Astrocyte (in vitro differentiated cells and primary cell): ENCODE measurements at places on chromosomes 12 and 14. TPM values are rescaled to one million over a fixed set of nuclear protein-coding genes. Genes with fewer than 3 reads are reported as not detected.

Gene ANKRD13A
- 22.5 and 23.9 TPM in 2 replicates for total RNA-seq

GRCh38 chr12:101746196-101746595 is 6.9 kb upstream of the SYCP3 start:
- H3K4me1 ChIP-seq = no peaks in the 10 kb centered on the region
- no peak overlapping the region for H3K27ac ChIP-seq
- peaks cover 10% of the 10 kb centered on the region for H3K36me3 ChIP-seq

Gene ERP27
- total RNA-seq = 0.29 and 1.0 TPM in 2 replicates

GRCh38 chr14:83887866-83888265 is 1642.1 kb upstream of the FLRT2 start:
- no peaks in the 10 kb centered on the region for H3K27me3 ChIP-seq
- no peak overlapping the region for H3K4me3 ChIP-seq
- H3K36me3 ChIP-seq = no peaks in the 10 kb centered on the region
- DNase-seq = no peak

- H3K4me3 ChIP-seq = no peak overlapping the region
- H3K27ac ChIP-seq = no peak overlapping the region
- DNase-seq = no peak
- no peaks in the 10 kb centered on the region for H3K36me3 ChIP-seq
- no peaks in the 10 kb centered on the region for H3K4me1 ChIP-seq
- H3K27me3 ChIP-seq = no peaks in the 10 kb centered on the region
Measured at GRCh38 chr14:25828562-25828961, 769.3 kb downstream of the NOVA1 start.

Gene AICDA
- not detected in 2 replicates for total RNA-seq

- H3K36me3 ChIP-seq = peaks cover 21% of the 10 kb centered on the region
- no peak overlapping the region for H3K4me3 ChIP-seq
- no peak overlapping the region for H3K27ac ChIP-seq
- H3K27me3 ChIP-seq = no peaks in the 10 kb centered on the region
- H3K4me1 ChIP-seq = peaks cover 11% of the 10 kb centered on the region
- no peak for DNase-seq
Measured at GRCh38 chr12:11853126-11853525, 203.7 kb downstream of the ETV6 start.

- H3K27me3 ChIP-seq = no peaks in the 10 kb centered on the region
- no peak overlapping the region for H3K27ac ChIP-seq
- H3K4me1 ChIP-seq = no peaks in the 10 kb centered on the region
- no peaks in the 10 kb centered on the region for H3K36me3 ChIP-seq
- H3K4me3 ChIP-seq = no peak overlapping the region
Measured at GRCh38 chr12:75840994-75841355, 190.6 kb downstream of the PHLDA1 start.

Gene GPR137C
- total RNA-seq = 0.70 and 1.1 TPM in 2 replicates

DNA sequence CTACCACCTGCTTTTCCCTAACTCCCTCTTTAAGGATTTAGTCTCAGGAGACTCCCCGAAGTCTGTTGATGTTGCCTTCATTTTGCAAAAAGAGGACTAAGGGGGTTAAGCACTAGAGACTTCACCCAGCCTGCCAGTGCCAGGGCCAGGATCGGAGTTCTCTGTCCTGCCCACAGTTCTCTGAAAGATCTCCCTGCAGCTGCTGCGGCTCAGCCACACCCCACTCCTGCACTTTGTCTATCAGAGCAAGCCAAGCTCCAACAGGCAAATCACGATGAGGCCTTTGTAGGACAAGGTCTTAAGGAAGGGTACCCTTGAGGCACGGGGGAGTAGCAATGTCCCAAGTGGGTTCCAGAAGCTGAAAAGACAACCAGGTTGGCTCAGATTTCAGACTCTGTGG is 148.8 kb upstream of the EGLN3 start:
- no peak overlapping the region for H3K4me3 ChIP-seq
- DNase-seq = no peak
- no peaks in the 10 kb centered on the region for H3K36me3 ChIP-seq
- no peaks in the 10 kb centered on the region for H3K27me3 ChIP-seq
- H3K27ac ChIP-seq = no peak overlapping the region
- H3K4me1 ChIP-seq = no peaks in the 10 kb centered on the region

Gene EPYC
- 0.26 and 0.39 TPM in 2 replicates for total RNA-seq

DNA sequence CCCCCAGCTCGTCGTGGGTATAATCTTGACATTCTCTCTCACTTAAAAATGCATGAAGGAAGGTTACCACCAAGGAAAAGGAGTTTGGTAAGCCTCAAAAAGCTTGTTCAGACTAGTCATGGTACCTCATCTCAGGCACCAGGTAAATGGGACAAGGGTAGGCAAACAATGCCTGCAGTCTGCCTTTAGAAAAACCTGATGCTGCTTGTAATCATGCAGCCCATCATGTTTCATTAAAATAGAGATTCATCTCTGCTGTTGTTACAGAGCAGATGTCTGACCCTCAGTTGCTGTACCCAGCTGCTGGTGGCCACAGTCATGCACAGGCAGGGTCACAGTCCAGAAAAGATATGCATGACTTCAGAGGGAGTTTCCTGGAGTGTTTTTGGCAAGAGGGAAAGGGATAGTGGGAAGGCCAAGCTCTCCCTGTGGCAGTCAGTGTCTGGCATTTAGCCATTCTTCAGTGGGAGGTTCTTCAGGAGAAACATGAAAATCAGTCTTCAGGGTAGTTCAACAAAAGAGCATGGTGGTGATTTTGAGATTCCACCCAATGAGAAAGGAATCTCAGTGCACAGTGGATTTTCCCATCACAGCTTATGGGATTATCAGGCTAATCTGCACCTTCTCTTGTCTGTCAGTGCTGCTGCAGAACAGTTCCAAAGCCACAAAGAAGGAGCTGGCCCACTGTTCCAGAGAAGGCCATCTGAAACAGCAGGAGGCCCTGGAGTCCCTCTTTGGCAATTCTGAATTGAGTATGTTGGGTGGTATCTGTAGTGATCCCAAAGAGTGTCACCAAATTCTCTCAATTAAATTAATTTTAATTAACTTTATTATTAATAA is 202.7 kb upstream of the FRMD6 start:
- H3K36me3 ChIP-seq = no peaks in the 10 kb centered on the region
- DNase-seq = peak; percentile 95
- H3K27ac ChIP-seq = peak overlapping the region; percentile 54
- no peak overlapping the region for H3K4me3 ChIP-seq
- H3K27me3 ChIP-seq = no peaks in the 10 kb centered on the region

DNA sequence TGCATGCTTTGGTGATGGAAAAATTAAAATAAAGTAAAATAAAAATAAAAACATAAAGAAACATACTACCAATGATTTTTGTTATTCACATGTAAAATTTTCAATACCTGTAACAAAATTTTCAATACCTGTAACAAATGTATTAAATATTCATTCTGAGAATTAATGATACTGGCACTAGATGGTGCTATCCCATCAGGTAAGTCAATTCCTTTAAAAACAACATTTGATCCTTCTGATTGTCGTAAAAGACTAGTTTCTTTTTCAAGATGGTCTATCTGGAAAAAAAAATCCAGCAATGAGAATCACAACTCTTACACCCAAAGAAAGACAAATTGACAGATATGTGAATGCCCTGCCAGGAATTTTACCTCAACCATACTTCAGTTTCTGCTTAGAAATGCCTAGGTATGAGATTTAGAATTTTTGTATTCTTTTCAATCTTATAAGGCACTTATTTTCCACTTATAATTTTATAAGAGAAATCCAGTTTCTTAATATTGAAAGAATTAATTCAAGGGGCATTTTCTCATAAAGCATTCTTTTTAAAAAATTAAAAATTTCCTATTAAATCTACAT is 30.7 kb downstream of the CEP290 start:
- peak; percentile 26 for DNase-seq
- no peak overlapping the region for H3K27ac ChIP-seq
- no peak overlapping the region for H3K4me3 ChIP-seq
- peaks cover 5% of the 10 kb centered on the region for H3K4me1 ChIP-seq
- peaks cover 23% of the 10 kb centered on the region for H3K36me3 ChIP-seq

- no peak overlapping the region for H3K27ac ChIP-seq
- H3K4me3 ChIP-seq = no peak overlapping the region
- H3K4me1 ChIP-seq = no peaks in the 10 kb centered on the region
- no peaks in the 10 kb centered on the region for H3K36me3 ChIP-seq
- DNase-seq = no peak
Measured at GRCh38 chr12:20801035-20801434, 9.5 kb upstream of the SLCO1B3 start.
